Stimulated activated CD4-positive, alpha-beta T cell treated with anti-CD3 and anti-CD28 coated beads, Interleukin-4, amount 100 ng/mL, for 24 hours (primary cell): ENCODE measurements at places on chromosomes 1 and 21.

DNA sequence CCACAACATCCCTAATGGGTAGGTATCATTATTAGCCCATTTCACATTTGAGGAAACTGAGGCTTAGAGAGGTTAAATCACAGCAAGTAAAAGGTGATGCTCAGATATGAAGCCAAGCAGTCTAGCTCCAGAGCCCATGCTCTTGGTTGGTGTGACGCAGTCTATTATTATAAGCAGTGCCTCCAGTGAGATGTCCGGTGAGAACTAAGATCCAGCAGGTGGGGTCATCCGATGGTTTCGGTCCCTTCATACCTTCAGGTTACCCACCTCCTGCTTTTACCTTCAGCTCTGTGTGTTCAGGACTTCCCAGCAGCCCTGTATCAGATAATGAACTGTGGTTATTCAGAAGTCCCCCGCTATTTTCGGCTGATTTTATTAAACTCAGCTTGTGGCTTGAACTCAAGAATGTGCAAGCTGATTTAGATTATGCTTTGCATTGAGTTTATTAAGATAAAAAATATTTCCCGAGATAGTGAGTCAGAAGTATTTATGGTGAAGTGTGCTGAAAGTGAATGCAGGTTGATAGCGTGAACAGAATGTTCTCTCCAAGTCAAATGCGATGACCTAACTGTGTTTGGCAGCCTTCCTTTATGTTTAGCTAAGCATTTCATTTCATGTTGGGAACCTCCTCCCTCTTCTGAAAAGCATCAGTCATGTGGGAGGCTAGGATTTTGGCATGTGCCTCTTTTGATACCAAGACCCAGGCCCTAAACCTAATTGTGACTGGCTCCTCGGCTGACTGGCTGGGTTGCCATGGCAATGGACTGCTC is 160.9 kb upstream of the UBE2U start:
- DNase-seq: no peak

GRCh38 chr1:118395430-118395991 is 210.5 kb upstream of the SPAG17 start:
- no peak for DNase-seq

GRCh38 chr1:76857138-76857537 is 10.1 kb upstream of the ST6GALNAC5 start:
- DNase-seq: no peak

GRCh38 chr1:32766328-32766972 is 50.7 kb downstream of the YARS1 start:
- DNase-seq: no peak

GRCh38 chr21:45270306-45270821 is 17.3 kb downstream of the POFUT2 start:
- DNase-seq: no peak
